ENCODE measurements at places on chromosomes 7 and 10. TPM values are rescaled to one million over a fixed set of nuclear protein-coding genes. Genes with fewer than 3 reads are reported as not detected.
A peak's percentile ranks its signal among the peaks of the same experiment; 100 is the strongest.

- DNase-seq: peak; percentile 91
Measured at GRCh38 chr7:27156508-27156898, at the start of gene HOXA7. Gene HOXA7, minus strand, starts transcription at chr7:27156675. Its CDS starts 130 bp downstream, at chr7:27156545.

Gene PDSS1
- 7.6 TPM for total RNA-seq

DNA sequence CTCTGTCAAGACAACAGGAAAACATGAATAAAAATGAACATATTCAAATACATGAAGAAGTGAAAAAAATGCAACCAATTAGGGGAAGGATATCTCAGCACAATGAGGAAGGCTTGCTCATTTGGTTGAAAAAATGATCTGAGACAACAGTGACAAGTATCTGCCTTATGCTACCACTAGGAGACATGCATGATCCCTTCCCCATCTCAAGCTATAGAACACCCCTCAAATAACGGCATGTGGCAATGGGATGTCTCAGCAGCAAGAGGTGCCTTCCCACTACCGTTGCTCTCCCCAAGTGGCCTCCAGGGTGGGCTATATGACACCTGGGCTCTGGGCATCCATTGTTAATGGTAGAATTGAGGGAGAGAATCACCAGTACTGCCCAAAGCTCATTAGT, 98.1 kb upstream of the RSU1 start:
- DNase-seq: no peak

Gene GIMAP1
- total RNA-seq: 0.38 TPM

GRCh38 chr10:48455055-48455391, 148.5 kb downstream of the MAPK8 start:
- DNase-seq: no peak

GRCh38 chr7:106065575-106066500, 46.3 kb downstream of the SYPL1 start:
- DNase-seq: no peak

Gene FRMD4A
- 86.3 TPM for total RNA-seq

GRCh38 chr10:121112136-121112535, 261.0 kb downstream of the WDR11 start:
- no peak for DNase-seq

GRCh38 chr10:116723428-116724281, 18.7 kb downstream of the HSPA12A start:
- no peak for DNase-seq

Gene VAX1
- total RNA-seq: not detected

Gene TCF7L2
- 23.3 TPM for total RNA-seq

DNA sequence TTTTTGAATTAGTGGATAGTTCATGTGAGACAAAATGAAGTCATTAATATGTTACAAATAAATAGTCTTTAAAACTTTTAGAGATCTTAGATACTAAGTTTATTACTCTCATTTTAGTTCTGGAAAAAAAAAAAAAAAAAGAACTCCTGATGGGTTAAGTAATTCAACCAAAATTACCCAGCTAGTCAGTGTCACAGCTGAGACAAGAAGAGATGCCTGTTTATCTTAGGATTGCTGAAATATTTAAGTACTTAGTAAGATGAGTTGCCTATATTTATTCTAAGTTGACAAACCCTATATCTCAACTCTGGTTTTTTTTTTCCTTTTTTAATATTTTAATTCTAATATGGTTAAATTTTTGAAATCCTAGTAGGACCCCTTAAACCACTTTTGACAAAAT, 781.0 kb upstream of the LRRN3 start:
- DNase-seq: no peak

Gene FAM25C
- 113 TPM for total RNA-seq

Data from suprapubic skin (tissue), 4 donors.